ENCODE measurements at places on chromosomes 1 and 21.

GRCh38 chr1:100607628-100608240 is 69.8 kb downstream of the GPR88 start:
- DNase-seq, result no peak

- DNase-seq, result no peak
These were observed 1.1 kb downstream of the SPOCD1 start for GRCh38 chr1:31814631-31815306.

DNA sequence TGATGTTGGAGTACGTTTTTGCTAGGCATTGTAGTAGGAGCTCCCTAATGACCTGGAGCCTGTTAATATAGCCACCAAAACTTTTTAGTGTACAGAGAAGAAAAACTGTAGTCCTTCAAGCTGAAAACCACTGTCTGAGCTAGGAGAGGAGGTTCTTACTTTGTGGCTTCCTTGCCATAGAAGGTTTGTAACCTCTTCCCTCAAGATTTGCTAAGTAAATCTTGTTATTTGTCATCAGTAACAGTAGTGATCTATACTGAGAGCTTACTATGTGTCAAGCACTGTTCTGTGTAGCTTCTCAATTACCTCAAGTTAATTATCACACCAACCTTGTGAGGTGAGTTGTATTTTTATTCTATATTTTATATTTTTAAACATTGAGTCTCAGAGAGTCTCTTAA is 21.2 kb upstream of the LRRC8C start:
- DNase-seq, result no peak

GRCh38 chr1:151612501-151613281 is 841 bp downstream of the SNX27 start:
- DNase-seq, result peak; percentile 33

DNA sequence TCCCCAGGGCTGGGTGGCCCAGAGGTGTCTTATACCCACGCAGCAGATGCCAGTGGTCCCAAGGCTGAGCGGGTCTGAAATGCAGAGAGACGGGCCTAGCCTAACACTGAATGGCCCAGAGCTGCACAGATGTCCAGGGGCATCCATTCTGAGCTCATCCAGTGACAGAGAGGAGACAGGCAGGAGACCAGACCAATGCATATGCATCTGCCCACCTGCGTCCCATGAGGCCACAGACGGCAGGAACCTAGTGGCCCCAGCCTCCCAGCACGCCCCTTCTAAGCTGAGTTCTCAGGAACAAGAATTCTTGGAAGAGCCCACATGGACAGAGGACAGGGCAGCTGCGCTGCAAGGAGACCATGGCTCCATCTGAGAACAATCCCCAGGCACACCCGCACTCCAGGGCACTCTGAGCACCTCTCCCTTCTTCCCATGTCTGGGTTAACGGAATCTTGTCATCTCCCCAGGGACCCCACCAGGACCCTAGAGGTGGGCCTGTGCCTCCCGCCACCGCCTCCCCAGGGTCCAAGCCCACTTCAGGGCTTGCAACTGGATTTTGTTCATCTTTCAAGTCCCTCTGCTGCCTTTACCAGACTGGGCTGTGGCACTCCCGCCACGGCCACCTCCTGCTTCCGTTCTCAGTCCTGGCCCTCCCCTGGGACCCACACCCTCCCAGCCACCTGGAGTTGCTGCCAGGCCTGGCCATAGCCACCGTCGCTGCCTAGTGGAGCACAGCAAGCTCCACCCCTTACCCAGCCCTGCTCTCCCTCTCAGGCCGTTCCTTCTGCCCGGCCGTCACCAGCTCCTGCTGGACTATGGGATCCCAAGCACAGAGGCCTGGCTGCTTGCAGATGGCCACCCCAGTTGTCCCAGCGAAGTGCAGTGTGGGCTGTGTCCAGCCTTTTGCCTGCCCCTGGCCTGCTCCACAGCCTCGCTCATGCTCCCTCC is 3.3 kb downstream of the WNT3A start:
- no peak for DNase-seq

GRCh38 chr21:36470294-36470693 is 9.6 kb downstream of the CLDN14 start:
- DNase-seq, result no peak

GRCh38 chr1:208222376-208223126 is 21.6 kb downstream of the PLXNA2 start:
- DNase-seq, result no peak

DNA sequence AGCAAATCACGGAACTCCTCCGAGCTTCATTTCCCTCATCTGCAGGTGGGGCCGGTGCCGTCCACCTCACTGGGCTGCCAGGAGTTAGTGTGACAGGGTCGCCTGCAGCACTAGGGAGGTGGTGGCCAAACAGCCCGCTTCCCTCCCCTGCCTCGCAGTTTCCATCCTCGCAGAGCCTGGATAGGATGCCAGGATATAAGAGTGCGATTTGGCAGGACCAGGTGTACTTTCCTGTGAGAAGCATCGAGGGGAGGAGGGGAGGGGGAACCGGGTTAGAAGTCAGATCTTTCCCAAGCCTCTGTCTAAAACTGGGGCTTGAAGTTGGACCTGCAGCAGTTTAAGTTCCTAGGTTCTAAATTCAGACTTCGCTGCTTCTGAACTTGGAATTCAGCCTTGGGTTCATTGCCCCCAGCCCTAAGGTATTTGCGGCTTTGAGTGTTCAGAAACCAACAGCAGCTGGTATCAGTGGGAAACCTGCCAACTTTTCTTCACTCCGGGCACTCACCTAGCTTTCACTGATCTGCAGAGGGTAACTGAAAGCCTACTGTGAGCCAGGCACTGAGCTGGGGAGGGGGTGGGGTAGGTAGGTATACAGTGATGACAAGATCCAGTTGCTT is 1.7 kb upstream of the JUN start:
- DNase-seq, result peak; percentile 28

DNA sequence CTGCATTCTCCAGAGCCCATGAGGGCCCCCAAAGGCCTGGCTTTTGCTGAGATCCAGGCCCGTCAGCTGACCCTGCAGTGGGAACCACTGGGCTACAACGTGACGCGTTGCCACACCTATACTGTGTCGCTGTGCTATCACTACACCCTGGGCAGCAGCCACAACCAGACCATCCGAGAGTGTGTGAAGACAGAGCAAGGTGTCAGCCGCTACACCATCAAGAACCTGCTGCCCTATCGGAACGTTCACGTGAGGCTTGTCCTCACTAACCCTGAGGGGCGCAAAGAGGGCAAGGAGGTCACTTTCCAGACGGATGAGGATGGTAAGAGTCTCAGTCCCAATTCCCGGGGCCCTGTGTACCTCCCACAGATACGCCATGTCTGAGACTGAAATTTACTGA is 39.1 kb downstream of the PTPRU start:
- no peak for DNase-seq

- peak; percentile 22 for DNase-seq
These were observed at the start of gene OLIG1 for GRCh38 chr21:33069994-33070743. Gene OLIG1 (plus strand): TSS chr21:33070141. CDS start chr21:33070247, 106 bp downstream.

GRCh38 chr1:51926171-51926812 is 47.8 kb upstream of the NRDC start:
- DNase-seq, result no peak

- no peak for DNase-seq
These were observed 20.4 kb upstream of the AK2 start for GRCh38 chr1:33057095-33057494.

- no peak for DNase-seq
These were observed 74.2 kb downstream of the ST3GAL3 start for GRCh38 chr1:43781574-43781973.

GRCh38 chr1:116785006-116785405 is 30.8 kb downstream of the CD2 start:
- no peak for DNase-seq

DNA sequence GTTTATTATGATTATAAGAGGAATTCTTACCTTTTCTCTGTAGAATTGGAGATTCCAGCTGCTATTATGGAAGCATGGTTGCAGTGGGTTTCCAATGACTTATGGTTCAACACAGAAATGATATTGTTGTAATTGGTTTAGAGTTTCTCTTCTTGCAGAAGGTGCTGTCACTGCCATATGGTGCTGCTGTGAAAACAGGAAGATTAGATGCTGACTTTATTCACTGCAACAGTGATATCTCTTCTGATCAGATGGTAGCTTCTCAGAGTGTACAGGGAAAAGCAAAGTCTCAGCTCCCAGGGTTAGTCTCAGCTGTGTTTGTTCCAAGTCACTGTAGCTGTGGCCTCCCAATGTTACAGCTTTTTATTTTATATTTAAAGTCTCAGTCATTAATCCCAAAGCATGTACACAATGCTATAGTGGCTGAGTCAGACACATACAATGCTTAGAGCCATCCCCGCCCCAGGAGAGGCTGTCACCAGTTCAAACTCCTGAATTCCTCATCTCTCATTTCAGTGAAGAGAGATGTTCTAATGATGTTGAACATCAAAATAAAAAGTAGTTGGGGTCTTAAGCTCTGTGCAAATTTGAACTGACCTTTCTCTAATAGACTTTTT is 42.7 kb upstream of the RGS2 start:
- DNase-seq, result no peak

DNA sequence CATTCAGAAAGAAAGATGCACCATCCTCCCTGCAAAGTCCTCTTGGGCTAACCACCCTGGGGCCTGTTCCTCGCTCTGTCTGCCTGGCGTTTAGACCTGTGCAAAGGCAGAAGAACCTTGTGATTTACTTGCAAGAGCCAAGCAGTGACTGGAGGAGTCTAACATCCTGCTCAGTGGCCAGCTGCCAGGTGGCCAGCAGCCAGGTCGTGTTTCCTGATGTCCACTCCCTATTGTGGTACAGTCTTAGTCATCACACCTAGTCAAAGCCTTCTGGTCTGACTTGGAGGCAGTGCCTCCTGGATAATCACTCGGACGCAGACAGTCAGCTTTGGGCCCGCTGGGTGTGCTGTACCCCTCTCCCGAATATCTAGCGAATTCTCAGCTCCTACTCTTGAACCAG is 118.1 kb downstream of the PGBD5 start:
- no peak for DNase-seq

- DNase-seq, result no peak
These were observed 302.7 kb downstream of the DISC1 start for GRCh38 chr1:231929311-231929710.

DNA sequence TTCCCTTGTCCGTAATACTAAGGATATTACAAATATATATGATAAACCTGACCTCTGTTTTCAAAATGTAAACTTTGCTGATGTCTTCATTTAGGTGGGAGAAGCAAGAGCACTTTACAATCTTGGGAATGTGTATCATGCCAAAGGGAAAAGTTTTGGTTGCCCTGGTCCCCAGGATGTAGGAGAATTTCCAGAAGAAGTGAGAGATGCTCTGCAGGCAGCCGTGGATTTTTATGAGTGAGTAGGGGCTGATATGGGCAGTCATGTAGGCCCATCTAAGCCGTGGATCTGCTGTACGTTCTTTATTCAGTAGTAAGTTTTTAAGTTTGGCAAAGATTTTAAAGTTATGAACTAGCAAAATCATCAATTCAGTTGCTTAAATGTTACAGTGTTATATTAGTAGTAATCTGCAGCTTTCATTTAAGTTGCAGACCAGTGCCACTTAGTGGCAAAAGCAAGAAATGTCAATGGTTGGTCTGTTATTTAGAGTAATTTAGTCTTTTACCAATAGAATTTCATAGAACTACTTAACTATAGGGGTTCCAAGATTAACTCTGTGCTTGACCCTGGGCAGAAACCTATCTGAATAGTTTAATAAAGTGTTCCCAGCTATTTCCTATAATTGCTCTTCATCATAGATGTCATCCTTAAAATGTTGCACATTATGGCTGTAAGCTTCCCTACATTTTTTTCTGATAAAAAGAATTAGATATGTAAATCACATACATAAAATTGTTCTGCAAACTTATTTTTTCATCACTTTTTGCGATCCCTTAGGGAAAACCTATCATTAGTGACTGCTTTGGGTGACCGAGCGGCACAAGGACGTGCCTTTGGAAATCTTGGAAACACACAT is 21.3 kb downstream of the GPSM2 start:
- peak; percentile 34 for DNase-seq

- DNase-seq, result no peak
These were observed 35.3 kb downstream of the DDR2 start for GRCh38 chr1:162667381-162668080.

DNA sequence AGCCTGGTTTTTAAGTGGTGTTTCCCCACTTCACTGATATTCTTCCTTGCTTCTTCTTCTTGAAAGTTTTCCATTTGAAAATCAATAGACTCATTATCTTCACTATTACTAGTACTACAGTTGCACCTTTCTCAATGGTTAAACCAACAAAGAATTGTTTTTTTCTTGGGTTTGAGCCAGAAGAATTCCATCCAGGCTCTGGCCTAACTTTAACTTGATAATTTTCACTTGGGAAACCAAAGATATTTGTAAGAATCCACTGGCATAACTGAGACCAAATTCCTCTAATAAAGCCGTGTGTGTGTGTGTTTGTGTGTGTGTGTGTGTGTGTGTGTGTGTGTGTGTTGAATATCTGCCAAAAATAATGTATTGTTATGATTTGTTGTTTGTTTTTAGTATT is 103.2 kb downstream of the SGIP1 start:
- DNase-seq, result no peak

DNA sequence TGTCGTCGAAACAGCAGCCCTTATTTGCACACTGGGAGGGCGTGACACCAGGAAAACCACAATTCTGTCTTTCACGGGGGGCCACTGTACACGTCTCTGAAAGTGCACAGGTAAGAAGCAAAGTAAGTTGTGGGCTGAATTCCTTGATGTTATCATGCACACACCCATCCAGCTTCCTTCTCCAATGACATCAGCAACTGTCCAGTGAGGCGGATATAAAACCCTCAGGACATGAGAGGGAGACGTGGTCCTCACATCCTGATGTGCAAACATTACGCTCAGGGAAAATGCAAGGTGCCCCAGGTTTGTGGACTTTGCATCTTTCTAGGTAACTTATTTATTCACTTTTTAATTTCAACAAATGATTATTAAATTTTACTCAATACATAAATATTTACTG is 3.0 kb downstream of the TFF1 start:
- no peak for DNase-seq

DNA sequence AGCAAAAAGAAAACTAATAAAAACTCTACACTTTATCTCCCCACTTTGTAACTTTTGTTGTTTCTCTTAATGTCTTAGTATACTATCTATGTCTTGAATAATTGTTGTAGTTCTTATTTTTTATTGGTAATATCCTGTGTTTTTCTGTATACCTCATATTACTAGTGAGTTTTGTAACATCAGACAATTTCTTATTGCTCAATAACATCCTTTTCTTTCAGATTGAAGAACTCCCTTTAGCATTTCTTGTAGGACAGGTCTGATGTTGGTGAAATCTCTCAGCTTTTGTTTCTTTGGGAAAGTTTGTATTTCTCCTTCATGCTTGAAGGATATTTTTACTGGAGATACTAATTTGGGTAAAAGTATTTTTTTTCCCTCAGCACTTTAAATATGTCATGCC is 79.8 kb upstream of the LRRC8B start:
- DNase-seq, result no peak

DNA sequence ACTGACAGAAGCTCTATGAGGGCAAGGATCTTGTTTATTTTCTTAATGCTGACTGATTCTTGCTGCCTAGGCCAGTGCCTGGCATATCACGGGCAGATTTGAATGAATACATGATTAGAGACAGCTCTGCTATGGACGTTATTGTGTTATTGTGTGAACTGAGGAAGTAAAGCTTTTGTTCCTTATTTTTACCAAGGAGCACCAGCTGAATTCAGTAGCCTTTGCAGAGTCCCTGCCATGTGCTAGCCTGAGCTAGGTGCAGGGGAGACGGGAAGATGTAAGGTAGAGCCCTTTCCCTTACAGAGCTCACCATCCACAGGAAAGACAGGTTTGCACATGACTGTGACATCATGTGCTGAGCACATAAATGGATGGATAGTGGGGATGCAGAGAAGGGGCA is 36.0 kb upstream of the SCMH1 start:
- DNase-seq, result no peak

GRCh38 chr1:54859700-54860391 is 27.1 kb downstream of the DHCR24 start:
- DNase-seq, result no peak

GRCh38 chr21:32279377-32279680 is 480 bp upstream of the MIS18A start:
- DNase-seq, result no peak

Measured in stimulated activated CD4-positive, alpha-beta T cell treated with anti-CD3 and anti-CD28 coated beads, Interleukin-4, amount 100 ng/mL, for 24 hours (primary cell).